ENCODE measurements at places on chromosomes 7 and 10.

- no peak for DNase-seq
These were observed 109.2 kb downstream of the EVX1 start for GRCh38 chr7:27351786-27352185.

DNA sequence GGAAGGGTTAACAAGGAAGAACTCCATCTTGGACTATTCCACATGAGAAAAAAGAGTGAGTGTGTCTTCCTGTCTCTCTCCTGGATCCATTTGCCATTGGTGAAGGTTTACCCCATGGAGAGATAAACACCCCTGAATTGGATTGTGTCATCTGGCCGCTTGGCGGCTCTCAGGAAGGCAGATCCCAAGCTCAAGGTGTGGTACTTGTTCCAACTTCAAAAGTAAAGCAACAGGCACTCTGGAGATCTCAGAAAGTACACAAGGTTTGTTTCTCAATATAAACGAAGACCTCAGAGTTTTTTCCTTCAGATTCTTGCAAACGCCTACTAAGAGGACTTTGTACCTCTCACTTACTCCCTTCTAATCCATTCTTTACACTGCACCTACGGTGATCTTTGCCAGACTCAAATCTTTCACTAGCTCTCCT, 116.7 kb downstream of the REEP3 start:
- no peak for DNase-seq

DNA sequence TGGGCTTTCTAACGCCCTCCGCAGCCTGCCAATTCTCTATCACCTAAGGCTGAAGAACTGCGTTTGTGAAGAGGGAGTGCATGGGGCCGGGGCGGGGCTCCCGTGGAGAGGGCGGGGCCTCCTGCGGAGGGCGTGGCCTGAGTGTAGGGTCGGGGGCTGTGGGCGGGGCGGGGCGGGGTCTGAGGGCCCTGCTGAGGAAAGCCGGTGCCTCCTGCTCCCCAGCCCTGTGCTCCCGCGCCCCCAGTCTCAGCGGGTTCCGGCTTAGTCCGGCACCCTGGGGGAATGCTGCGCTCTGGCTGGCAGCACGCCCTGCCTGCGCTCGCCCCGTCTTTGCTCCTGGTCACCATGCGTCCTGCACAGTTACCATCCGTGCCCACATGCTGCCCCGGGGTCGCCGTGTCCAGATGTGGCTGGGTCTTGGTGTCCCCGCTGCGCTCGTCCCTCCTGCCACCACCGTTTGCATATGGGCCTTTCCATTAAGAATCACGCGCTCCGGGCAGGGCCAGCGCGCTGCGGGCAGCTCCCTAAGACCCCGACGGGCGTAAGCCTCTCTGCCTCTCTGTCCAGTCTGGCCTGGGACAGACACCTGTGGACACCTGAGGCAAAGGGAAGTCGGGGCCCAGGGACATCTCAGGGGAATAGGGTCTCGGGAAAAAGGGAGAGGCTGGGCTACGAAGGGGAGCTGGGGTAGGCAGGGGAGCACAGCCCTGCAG, 144.0 kb upstream of the RET start:
- DNase-seq: peak; percentile 48

DNA sequence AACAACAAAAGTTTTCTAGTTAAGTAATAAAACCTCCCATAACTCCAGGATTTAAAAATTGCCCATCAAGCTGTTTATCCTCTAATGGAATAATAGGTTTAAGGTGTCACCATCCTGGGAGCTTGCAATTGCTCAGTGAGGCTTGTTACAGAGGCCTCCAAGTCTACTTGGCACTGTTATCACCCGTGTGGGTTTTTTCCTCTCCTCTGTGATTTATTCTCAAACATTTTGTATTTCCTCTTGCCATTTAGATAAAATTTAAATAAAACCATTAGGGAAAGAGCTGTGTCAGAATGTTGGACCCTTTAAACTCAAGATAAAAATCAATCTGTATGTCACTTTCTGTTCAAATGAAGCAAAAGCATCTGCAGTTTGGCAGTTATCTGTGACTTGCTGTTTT, 202.6 kb downstream of the GALNT17 start:
- DNase-seq: no peak

GRCh38 chr7:95599069-95599468, 2.8 kb upstream of the PDK4 start:
- no peak for DNase-seq

- DNase-seq: no peak
These were observed 105.1 kb upstream of the ANLN start for GRCh38 chr7:36284456-36285090.

DNA sequence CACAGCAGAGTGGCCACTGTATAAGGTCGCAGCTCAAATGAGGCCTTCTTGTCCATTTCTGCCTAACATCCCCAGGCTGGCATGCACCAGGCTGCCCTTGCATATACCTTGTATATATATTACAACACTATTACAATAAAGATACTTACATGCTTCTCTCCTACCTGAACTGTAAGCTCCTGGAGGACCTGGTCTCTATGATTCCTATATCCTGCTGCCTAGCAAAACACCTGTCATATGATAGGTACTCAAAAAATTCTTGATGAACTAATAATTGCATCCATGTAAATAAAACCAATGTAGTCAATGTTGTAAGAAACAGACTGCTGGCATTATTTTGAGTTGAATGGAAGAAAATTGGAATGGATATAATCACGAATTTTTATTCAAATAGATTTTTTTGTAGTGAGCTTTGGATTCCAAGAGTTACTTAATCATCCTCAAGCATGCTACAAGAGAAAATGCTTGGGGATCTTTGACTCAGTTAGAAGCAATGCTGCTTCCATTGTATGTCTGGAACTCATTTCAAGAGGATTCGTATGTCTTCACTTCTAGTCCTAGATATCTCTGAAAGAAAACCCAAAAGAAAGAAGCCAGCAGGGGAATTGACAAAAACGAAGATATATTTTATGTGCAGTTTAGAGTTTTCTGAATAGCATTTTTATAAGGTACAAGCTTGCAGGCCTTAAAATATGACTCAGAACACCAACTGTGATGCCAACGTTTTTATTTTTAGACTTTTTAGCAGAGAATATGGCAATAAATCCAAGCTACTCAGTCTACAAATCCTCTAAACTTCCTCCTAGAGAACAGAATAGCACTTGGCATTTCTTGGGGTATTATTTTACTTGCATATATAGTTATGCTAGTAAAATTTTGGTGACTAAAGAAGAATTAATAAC, 53.1 kb downstream of the OSBPL3 start:
- no peak for DNase-seq

GRCh38 chr7:29214056-29214455, 19.5 kb downstream of the CHN2 start:
- no peak for DNase-seq

GRCh38 chr10:71970331-71970730, 6.1 kb downstream of the CHST3 start:
- DNase-seq: no peak

DNA sequence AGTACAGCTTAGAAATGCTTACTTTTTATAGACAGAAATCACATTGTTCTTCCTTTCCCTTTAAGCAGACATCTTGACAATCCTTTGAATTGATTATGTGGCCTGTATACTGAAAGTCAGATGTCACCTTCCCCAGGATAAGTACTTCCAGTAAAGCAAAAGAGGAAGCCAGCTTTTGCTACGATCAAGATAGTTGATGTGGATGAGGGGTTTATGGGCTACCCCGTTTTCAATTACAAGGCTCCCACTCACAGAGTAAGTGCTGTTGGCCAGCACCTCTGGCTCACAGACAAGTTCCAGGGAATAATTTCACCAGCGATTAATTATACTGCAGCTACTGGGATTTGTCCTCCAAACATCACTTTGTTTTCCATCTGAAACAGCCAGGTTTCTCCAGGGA, 95.1 kb upstream of the SAMD8 start:
- no peak for DNase-seq

- DNase-seq: no peak
These were observed 950 bp upstream of the GCC1 start for GRCh38 chr7:127586346-127586745.

DNA sequence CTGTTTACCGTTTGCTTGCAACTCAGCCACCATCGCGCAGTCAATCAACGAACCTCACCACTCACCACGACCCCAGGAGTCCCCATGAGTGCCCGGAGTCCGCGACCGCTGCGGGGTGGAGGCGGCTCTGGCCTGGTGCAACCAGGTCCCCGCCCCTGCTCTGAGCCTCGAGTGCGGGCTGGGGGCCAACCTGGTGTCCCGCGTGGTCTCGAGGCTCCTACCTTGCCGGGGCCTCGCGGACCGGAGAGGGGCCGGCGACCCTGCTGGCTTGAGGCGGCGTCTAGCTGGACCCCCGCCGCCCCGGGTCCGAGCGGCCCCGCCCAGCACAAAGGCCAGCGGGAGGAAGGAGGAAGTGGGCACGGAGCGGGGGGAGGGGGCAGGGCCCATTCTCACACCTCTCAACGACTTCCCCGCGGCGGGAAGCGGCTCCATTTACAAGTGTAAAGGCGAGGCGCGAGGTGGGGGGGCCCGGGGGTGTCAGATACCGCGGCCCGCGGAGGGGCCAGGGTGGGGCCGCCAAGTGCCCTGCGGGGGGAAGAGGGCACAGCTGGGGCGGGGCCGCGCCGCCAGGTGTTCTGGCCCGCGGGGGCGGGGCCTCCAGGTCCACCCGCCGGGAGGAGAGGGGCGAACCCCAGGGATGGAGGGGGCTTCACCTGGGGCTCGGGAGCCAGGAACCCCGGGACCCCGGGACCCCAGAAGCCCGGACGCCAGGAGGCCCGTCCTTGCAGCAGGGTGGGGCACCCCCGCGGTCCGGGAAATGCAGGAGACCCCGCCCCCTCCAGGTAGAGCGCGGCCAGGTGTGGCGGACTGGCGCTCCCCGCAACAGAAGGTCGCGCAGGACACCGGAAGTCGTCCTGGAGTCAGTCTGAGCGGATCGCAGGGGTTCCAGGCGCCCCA, 8.6 kb downstream of the CTBP2 start:
- DNase-seq: no peak

- DNase-seq: peak; percentile 51
These were observed 11.9 kb downstream of the RGR start for GRCh38 chr10:84256510-84257342.

GRCh38 chr7:80347173-80347572, 164.7 kb downstream of the GNAT3 start:
- DNase-seq: no peak

DNA sequence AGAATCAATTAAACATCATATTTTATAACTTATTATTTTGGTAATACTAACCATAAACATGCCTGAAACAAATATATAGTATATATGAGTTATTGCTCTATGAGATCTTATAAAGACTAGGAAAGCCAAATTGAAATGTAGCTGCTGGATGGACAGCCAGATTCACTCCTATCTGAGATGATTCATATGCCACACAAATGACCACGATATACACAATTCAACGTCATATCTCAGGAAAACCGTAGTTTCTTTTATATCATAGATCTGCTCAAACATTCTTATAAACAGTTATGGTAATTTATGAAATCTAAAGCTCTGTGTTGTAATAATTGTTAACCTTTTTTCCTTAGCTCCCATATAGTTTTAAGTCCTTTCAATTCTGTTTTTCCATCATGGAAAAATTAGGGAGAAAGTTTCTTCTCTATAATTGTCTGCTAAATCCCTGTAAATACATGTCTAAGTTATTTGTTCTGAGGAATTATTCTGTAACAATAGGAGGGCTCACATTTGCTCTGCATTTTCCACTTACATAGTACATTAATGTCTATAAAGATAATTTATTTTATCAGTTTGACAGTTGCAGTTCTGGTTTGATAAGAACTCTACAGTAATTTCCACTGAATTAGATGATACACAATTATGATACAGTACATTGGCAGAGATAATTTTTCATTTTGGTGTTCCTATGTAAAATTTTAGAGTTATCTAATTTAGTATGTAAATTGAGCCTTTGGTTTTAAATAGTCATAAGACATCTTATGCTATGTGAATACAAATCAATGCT, 42.7 kb downstream of the GNAT3 start:
- no peak for DNase-seq

DNA sequence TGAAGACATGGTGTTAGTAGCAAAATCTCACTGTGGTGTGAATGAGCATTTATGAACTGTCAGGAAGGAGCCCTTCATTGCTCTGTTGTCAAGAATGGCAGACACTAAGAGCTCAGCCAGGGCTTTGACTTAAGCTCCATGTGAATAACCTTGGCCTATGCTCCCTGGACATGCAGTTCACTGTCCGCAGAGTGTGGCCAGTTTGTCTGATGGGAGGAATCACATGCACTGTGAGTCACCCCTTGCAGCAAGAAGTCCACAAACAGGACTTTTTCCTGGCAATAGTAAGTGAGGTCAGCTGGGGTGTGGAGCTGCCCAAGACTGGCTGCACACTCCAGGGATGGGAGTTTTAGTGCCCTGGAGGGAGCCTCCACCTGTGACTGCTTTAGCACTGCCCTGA, 49.5 kb downstream of the ZNF37A start:
- no peak for DNase-seq

DNA sequence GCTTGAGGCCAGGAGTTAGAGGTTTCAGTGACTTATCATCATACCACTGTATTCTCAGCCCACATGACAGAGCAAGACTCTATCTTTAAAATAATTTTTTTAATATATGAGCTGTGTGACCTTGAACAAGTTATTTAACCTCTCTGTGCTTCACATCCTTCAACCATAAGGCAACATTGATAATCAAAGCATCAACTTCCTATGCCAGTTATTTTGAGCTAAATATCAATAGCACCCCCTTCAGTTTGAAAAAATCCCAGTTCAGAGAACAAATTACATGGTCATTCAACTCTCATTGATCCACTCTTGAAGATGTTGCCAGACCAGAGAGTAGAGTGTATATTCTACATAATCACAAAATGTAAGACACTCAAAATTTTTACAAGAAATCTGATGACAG, 53.0 kb downstream of the ASNS start:
- DNase-seq: no peak

- DNase-seq: no peak
These were observed 173.6 kb downstream of the PRKCQ start for GRCh38 chr10:6406220-6407033.

- DNase-seq: no peak
These were observed 20.5 kb upstream of the SLC16A12 start for GRCh38 chr10:89555688-89556445.

DNA sequence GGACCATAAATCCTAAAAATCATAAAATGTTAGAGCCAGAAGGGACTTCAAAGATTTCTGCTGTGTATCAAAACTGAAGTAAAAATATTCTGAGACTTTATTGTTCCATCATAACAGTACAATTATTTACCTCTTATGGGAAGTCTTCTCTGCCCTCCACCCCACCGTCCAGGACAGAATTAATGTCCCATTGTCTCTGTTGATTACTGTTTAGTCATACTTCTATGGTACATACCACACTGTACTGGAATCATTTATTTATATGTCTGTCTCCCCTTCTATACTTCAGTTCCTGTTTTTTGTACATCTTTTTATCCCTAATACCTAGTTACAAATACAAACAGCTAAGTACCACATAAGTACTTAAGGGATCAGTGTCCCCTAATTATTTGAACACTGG, 91.4 kb upstream of the CAPZA2 start:
- no peak for DNase-seq

DNA sequence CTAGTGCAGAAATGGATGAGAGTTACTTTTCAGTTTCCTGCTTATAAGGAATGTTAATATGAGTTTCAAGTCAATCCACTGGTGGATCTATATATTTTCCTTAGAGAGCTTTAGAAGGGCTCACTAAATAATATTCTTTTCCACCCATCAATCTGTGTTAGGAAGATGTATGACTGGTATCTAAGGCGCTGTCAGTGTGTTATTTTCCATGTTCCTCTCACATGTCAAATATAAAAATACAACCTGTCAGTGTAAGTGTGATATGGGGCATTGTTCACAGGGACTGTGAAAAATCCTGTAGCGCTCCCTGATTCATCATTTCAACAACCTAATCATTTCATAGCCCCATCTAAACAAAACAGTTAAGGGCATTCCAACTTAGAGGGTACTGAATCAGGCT, 203.1 kb downstream of the TMEM26 start:
- DNase-seq: no peak

GRCh38 chr10:89534826-89535166, 598 bp downstream of the SLC16A12 start:
- no peak for DNase-seq

Data from stimulated activated naive CD8-positive, alpha-beta T cell treated with anti-CD3 and anti-CD28 coated beads, Interleukin-15, amount 100 ng/mL, for 72 hours (primary cell).